ENCODE measurements at places on chromosomes 12 and 14.

GRCh38 chr14:22613106-22613695 lies 15.1 kb downstream of the ABHD4 start:
- DNase-seq, result no peak

GRCh38 chr12:93857991-93858447 lies 180.8 kb downstream of the CRADD start:
- DNase-seq, result no peak

DNA sequence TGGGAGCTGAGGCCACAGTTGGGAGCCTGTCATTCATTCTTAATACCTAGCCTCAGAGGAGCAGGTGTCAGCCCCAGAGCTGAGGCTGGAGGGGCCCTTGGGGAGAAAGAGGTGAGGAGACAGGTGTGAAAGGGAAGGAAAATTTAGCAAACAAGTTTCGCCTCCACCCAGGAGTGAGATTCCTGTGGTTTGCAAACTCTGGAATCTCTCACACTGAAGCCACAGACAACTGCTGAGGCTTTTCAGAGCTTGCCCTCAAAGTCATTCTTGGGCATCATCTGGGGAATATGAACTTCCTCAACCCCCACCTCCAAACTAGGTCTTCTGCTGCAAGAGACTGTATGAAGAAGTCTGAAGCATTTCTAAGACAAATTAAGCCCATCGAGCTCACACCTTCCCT lies 589.5 kb upstream of the TBX3 start:
- DNase-seq, result no peak

DNA sequence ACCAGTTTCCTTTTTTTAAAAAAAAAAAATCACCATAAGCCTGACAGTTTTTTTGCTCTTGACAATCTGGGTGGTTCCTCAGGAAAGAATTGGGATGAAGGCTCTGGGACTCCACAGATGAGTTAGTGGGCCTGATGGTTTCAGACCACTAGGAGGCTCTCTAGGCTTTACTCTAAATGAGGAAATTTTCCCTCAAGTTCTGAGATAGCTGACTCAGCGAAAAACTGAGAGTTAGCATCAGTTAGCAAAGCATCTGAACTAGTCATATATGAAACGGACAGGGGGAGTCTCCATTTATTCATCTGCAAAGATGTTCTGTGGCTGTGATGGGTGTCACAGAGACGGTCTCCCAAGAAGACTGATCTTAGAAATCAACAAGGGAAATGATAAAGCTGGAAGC lies 314.3 kb upstream of the OR4E1 start:
- DNase-seq, result peak; percentile 29

DNA sequence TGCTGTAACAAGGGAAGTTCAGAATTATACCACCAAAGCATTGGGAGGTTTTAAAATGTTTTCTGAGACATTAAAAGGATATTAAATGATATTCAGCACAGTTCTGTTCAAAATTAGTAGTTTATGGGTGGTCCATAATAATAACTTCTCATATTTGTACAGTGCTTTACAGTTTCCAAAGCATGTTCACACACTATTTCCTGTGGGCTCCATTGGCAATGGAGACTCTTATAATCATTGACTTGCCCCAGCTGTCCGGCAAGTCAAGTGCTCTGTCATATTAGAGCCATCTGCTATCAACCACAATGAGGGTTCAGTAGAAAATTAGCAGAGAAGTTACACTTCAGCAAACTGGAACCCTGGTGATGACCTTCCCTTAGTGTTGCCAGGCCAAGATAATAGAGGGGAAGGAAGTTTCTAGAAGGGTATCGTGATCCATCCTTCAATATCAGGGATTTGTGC lies 526.6 kb upstream of the CCDC196 start:
- DNase-seq, result no peak

DNA sequence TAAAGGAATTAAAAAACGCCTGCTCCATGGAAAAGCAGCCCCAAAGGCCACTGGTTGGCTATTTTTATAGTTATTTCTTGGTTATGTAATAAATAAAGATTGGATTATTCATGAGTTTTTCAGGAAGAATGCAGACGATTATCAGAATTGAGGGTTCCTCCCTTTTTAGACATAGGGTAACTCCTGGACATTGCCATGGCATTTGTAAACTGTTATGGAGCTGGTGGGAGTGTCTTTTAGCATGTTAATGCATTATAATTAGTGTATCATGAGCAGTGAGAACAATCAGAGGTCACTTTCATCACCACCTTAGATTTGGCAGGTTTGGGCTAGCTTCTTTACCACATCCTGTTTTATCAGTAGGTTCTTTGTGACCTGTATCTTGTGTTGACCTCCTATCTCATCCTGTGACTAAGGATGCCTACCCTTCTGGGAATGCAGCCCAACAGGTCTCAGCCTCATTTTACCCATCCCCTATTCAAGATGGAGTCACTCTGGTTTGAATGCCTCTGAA lies 728.7 kb downstream of the GALC start:
- DNase-seq, result no peak

DNA sequence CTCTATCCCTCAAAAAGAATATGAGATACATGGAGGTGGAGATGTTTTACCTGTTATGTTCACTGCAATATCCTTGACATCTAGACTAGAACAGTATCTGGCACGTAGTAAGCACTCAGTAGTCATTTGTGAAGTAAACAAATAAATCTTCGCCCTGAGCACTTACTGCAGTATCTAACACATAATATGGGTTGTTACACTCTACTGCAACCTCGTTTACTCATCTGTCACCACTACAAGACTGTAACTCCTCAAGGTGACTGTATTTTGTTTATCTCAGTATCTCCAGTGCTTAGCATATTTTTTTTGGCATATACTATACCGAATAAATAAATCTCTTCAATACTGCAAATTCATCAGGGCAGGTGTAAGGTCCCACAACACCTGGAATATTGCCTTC lies 66.1 kb downstream of the WASHC3 start:
- DNase-seq, result no peak

- no peak for DNase-seq
Measured at GRCh38 chr12:106280106-106280505, 22.4 kb upstream of the TCP11L2 start.
